ENCODE measurements at places on chromosomes 4 and X. TPM values are rescaled to one million over a fixed set of nuclear protein-coding genes. Genes with fewer than 3 reads are reported as not detected.
A peak's percentile ranks its signal among the peaks of the same experiment; 100 is the strongest.

Gene CXCL11
- 5.8 TPM for total RNA-seq

Gene PAGE2
- not detected for total RNA-seq

Gene ADH1B
- not detected for total RNA-seq

Gene USP51
- 2.2 TPM for total RNA-seq

GRCh38 chr4:8739317-8739716, 132.3 kb downstream of the HMX1 start:
- DNase-seq: no peak

GRCh38 chr4:7769396-7770223, 170.1 kb downstream of the AFAP1 start:
- DNase-seq: no peak

DNA sequence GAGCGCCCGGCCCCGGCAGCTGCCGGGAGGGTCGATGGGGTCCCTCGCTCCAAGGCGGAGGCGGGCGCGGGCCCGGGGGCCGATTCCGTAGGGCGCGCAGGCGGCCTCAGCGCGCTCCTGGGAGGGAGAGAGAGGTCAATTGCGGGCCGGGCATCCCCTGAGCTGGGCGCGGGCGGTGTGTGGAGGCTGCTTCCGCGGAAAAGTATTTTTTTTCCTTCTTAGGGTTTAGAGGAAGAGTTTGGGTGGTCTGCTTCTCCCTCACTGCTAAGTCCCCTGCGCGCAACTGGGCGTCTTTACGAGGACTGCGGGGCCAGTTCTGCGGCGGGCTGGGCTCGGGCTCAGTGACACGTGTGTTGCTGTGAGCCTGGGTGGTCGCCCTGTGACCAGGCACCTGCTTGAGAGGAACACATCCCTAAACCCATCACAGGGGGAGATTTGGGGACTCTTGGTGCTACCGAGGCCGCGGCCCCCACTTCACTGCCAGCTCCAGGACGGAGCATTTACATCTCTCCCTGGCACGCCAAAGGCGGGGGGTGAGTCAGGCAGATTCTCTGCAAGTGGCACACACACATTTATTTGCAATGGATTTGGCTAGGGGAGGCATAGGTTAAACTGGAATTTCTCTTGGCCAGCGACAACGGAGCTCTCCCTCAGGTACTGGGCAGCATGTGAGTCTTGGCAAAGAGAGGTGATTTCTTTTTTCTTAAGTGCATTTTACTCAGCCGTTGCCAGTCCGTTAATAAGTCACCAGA, 151.2 kb upstream of the SLC4A4 start:
- DNase-seq: peak; percentile 51

GRCh38 chr4:39484582-39485272, 25.9 kb downstream of the LIAS start:
- DNase-seq: no peak

GRCh38 chr4:14855719-14856061, 146.6 kb upstream of the CPEB2 start:
- no peak for DNase-seq

Data from astrocyte (in vitro differentiated cells and primary cell).